ENCODE measurements at places on chromosomes 6 and 20. TPM values are rescaled to one million over a fixed set of nuclear protein-coding genes. Genes with fewer than 3 reads are reported as not detected.

- DNase-seq = no peak
Measured at GRCh38 chr20:62989201-62989601, 17.6 kb downstream of the BHLHE23 start.

- peak; percentile 44 for DNase-seq
Measured at GRCh38 chr6:95279616-95280015, 297.7 kb upstream of the MANEA start.

DNA sequence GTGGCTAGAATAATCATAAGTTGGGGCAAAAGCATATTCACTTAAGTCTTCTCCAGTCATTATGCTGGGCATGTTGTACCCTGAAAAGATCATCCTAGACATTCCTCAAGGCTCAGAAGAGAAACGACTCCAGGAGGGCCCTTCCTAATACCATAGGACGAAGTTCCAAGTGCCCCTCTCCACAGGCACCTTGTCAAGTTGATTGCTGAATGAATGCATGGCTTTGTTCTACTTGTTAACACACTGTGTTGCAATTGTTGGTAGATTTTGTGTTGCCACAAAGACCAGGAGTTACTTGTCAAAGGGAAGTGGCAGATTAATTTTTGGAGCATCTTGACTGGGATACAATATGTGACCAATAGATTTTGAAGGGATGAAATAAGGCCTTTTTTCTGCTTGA lies 194.3 kb upstream of the SMLR1 start:
- no peak for DNase-seq

GRCh38 chr20:47274401-47275108 lies 81.9 kb downstream of the ZMYND8 start:
- DNase-seq = no peak

GRCh38 chr6:45619994-45620471 lies 242.3 kb upstream of the SUPT3H start:
- DNase-seq = no peak

DNA sequence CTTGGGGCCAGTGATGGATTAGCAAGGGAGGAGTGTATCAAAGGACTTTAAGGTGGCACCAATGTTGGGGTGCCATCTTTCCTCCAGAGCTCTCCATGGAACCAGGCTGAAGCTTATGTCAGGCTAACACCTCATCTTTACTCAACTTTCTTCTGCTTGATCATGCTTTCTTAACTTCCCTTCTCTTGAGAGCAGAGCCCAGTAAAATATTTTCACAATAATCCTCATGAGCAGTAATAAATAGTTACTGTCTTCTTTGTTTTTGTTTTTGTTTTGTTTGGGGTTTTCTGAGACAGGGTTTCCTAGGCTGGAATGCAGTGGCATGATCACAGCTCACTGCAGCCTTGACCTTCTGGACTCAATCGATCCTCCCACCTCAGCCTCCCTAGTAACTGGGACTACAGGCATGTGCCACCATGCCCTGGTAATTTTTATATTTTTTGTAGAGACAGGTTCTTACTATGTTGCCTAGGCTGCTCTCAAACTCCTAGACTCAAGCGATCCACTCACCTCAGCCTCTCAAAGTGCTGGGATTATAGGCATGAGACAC lies 127.9 kb upstream of the TOP1 start:
- no peak for DNase-seq

The NT5E gene
- 22.5 TPM for polyA plus RNA-seq

The FAM50B gene
- polyA plus RNA-seq = 5.5 TPM

The NSFL1C gene
- polyA plus RNA-seq = 65.8 TPM

The RAB44 gene
- 0.07 TPM for polyA plus RNA-seq

Measured in muscle of arm (tissue), 14 donors.